M059J (cell line): ENCODE measurements at places on chromosomes 3 and 15. TPM values are rescaled to one million over a fixed set of nuclear protein-coding genes. Genes with fewer than 3 reads are reported as not detected.

TRIP4 gene
- total RNA-seq, result 10.5 and 10.6 TPM in 2 replicates

PLAAT1 gene
- 4.8 and 7.1 TPM in 2 replicates for total RNA-seq

USP13 gene
- total RNA-seq, result 14.3 and 15.6 TPM in 2 replicates

NR1I2 gene
- not detected in 2 replicates for total RNA-seq

ARHGEF26 gene
- total RNA-seq, result 4.1 and 5.8 TPM in 2 replicates

MME gene
- total RNA-seq, result 45.1 and 51.7 TPM in 2 replicates

B3GALNT1 gene
- total RNA-seq, result 52.8 and 55.3 TPM in 2 replicates

C3orf70 gene
- not detected in 2 replicates for total RNA-seq

GDPGP1 gene
- 3.5 and 11.2 TPM in 2 replicates for total RNA-seq

ITPKA gene
- total RNA-seq, result 3.7 and 6.1 TPM in 2 replicates

PPP1R14D gene
- not detected in 2 replicates for total RNA-seq

SYNPR gene
- not detected in 2 replicates for total RNA-seq

P2RY1 gene
- 0.02 TPM in 1 of 2 replicates, not detected in the other for total RNA-seq

TMC3 gene
- total RNA-seq, result not detected in 2 replicates

EXD1 gene
- not detected in 2 replicates for total RNA-seq

TP63 gene
- total RNA-seq, result 0.07 TPM in 1 of 2 replicates, not detected in the other

ACAD11 gene
- total RNA-seq, result 9.9 and 14.6 TPM in 2 replicates

GRK7 gene
- not detected in 2 replicates for total RNA-seq

CX3CR1 gene
- total RNA-seq, result 0.02 TPM in 1 of 2 replicates, not detected in the other

MYLK gene
- 173 and 262 TPM in 2 replicates for total RNA-seq

CCR8 gene
- not detected in 2 replicates for total RNA-seq

QRICH1 gene
- total RNA-seq, result 44.8 and 62.9 TPM in 2 replicates

SERPINI2 gene
- not detected in 2 replicates for total RNA-seq
